Inflammatory macrophage treated with lipopolysaccharide for 4 hours (primary cell): ENCODE measurements at places on chromosomes 5 and 9.

- no peak for DNase-seq
Observed at GRCh38 chr9:78307360-78307759, 10.4 kb downstream of the PSAT1 start.

DNA sequence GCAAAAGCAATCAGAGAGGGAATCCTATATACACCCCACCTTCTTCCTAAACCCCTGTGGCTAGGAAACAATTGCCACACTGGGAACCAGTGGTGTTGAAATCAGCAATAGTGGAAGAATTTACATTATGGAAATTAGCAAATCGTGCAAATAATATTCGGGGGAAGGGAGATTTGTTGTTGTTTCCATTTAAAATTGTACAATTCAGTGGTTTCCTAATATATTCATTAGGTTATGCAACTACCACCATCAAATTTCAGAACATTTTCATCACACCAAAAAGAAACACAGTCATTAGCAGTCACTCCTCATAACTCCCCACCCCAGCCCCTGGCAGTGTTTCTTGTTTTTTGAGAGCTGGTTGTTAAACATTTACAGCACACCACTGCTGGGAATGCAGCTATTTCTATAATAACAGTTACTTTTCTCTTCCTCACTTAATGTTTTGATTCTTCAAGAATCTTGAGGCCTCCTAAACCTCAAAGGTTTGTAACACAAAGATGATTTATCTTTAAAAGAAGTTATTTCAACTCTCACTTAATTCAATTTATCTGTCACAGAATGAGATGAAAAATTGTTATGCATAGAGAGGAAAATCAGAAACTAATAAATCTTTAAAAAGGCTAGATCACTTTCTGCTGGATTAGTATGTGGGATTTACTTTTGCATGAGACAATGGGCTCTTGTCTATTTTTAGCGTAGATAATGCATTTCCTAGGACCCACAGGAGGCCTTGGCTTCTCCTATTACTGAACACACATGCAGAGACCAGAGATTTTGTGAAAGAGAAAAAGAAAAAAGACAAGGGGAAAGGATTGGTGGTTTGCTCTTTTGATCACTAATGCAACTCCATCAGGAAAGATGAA lies 91.8 kb upstream of the DAPK1 start:
- DNase-seq: peak; percentile 87

DNA sequence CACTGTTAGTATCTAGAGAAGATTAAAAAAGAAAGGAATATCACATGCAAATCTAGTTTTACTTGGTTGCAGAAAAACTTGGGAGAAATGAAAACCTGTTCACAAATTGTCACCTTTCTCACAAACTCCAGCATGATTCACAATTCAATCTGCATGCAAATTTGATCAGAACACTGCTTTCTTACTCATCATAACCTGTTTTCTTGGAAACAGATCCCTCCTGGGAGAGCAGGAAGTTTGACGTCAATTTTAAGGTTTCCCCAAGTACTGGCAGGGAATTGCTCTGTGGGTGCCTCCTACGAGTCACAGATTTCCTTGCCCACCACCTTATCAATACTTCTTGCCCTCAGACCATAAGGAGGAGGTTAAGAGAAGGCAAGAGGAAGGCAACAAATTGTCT lies 30.2 kb upstream of the HTR4 start:
- DNase-seq: no peak

DNA sequence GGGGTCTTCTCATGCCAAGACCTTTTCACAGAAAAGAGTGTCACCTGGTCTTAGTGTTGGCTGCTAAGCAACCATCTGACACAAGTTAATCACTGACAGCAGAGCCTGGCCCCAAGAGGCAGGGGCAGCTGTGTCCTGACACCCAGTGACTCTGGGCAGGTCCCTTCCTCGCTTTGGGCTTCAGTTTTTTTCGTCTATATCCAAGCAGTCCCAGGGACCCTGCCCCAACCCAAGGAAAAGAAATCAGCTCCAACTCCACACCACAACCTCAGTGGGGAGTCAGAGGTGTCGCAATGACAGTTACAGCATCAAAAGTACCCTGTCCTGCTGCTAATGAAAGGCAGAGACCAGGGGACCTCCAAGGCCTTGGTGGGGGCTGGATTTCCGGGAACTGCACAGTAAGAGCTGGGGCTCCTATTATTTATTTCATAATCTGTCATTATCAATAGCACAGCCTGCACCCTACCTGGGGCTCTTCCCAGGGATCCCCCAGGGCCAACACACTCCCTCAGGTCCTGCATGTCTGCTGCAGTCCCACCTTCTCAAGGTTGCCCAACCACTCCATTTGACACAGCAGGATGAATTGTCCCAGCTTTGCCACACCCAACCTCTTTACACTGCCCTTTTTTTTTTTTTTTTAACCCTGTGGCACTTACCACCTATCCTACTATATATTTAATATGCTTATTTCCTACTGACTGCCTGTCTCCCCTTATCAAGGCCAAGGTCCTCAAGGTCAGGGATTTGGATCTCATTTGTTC lies 9.4 kb downstream of the ANKS6 start:
- DNase-seq: no peak

- no peak for DNase-seq
Observed at GRCh38 chr9:3827175-3827574, 301.4 kb upstream of the RFX3 start.

- no peak for DNase-seq
Observed at GRCh38 chr5:143121135-143121475, 282.4 kb downstream of the NR3C1 start.

GRCh38 chr5:2385818-2386217 lies 365.7 kb downstream of the IRX2 start:
- no peak for DNase-seq

- DNase-seq: no peak
Observed at GRCh38 chr9:133304477-133305377, 29.7 kb upstream of the ABO start.

- no peak for DNase-seq
Observed at GRCh38 chr5:86008293-86008692, 609.4 kb upstream of the COX7C start.

GRCh38 chr5:122907276-122907675 lies 61.9 kb downstream of the SNX24 start:
- DNase-seq: no peak
